ENCODE measurements at places on chromosomes 12 and 14.
A peak's percentile ranks its signal among the peaks of the same experiment; 100 is the strongest.

GRCh38 chr14:35742442-35742841 lies 66.7 kb downstream of the RALGAPA1 start:
- no peak for DNase-seq

DNA sequence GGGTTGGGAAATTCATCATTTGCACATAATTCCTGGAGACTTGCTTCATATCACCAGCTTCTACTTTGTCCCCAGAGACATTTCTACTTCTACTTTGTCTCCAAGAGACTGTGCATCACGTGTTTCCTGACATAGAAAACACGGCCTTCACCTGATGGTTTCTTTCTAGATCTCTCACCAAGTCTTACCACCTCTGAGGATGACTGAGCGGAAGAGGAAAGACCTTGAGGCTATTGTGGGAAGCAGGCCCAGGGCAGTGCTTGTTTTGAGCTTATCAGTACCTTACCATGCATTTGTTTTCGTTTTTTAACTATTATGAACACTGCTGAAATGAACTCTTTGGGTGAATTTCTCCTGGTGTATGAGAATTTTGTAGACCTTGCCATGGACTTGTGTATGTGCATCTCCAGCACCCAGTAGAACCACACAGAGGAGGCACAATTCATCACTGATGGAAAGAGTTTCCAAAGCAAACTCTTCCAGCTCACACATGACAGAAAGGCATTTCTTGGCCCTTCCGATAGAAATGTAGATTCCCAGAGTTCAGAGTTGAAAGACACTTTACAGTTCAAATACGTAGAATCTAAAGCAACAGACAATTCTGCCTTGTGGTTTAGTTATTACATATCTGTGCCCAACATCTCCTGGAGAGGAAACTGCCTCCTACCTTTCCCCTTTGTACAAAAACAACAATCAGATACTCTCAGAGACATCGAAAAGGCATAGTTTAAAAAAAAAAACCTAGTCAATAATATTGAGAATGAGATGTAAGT lies 434.7 kb downstream of the FUT8 start:
- peak; percentile 70 for DNase-seq

- no peak for DNase-seq
Measured at GRCh38 chr12:124994437-124994975, 1.1 kb downstream of the BRI3BP start.

DNA sequence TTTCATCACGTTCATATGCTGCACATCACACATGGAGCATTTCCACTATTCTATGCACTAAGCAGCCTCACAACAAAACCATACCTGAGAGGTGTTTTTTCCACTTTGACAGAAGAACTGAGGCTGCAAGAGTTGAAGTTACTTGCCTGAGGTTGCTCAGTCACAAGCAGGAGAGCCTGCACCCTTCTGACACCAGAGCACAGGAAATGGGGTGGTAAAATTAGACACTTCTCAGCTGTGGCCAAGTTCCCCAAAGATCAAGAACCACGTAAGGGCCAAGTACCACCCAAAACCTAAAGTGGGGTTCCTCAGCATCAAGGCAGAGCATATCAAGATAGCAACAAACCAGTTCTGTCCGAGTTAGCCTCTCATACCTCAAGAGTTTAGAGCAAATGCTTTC lies 185.8 kb downstream of the CAPZA3 start:
- DNase-seq: no peak

- no peak for DNase-seq
Measured at GRCh38 chr12:115160271-115161128, 476.5 kb upstream of the TBX3 start.

DNA sequence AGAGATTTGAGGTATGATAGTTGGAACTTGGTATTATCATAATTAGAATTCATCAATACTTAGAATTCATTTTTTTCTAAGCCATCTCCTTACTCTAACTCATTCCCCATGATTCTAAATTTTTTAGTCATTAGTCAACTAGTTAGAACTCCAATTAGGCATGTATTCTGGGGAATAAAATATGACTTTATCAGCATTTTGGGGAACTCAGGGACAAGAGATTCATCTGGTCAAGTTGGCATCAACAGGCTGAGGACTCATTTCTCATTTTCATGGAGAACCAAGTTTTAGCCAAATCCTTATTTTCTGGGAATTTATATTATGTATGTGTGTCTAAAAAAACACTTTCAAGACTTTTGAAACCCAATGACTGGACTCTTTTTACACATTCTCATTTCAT lies 29.2 kb downstream of the DIP2B start:
- DNase-seq: no peak

- DNase-seq: no peak
Measured at GRCh38 chr12:82414044-82414443, 55.7 kb downstream of the METTL25 start.

- DNase-seq: no peak
Measured at GRCh38 chr14:51392416-51392815, 152.4 kb downstream of the TMX1 start.

DNA sequence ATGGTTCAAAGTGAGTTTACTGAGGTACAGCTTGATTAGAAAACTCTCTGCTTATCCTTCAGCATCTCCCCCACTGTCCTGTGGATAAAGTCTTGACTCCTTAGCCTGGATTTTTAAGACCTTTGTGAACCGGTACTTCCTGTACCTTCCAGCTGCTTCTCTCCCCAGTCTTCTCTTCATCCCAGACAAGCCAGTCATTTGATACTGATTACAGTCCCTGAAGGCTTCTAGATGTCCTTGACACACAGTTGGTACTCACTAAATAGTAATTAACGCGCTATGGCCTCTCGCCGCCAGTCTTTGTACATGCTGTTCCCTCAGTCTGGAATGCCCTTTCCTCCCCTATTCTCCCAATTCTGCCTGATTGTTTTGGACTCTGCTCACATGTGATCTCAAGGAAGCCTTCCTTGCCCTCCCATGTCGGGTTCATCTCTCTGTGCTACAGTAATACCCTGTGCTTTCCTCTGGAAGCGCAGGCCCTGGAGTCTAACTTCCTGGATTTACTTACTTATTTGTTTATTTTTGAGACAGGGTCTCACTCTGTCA lies 50.6 kb upstream of the PTGR2 start:
- no peak for DNase-seq

- DNase-seq: no peak
Measured at GRCh38 chr12:10614056-10614370, 604 bp upstream of the MAGOHB start.

GRCh38 chr12:88111074-88111652 lies 30.7 kb downstream of the CEP290 start:
- no peak for DNase-seq
